CD4-positive, alpha-beta memory T cell (primary cell): ENCODE measurements at places on chromosomes 12 and 14. TPM values are rescaled to one million over a fixed set of nuclear protein-coding genes. Genes with fewer than 3 reads are reported as not detected.

GRCh38 chr14:37595809-37596621 lies 586 bp downstream of the TTC6 start:
- peak; percentile 76 for DNase-seq

DNA sequence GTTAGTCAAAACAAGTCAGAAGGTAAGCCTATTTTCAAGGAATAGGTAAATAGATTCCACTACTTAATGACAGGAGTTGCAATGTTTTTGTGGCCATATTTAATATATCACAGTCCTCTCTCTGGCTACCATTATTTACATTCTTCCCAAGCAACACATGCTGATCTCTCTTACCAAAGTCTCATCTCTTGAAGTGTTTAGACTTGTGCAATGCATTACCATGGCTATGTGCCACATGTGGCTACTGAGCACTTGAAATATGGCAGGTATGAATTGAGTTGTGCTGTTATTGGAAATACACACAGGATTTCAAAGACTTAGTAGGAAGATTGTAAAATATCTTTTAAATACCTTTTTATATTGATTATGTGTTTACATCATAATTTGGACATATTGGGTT lies 262.4 kb upstream of the PDE3A start:
- DNase-seq, result no peak

- DNase-seq, result no peak
Observed at GRCh38 chr12:78963439-78964227, 99.1 kb downstream of the SYT1 start.

The YLPM1 gene
- 83.1 TPM for total RNA-seq
